Thymus (tissue), 14 donors: ENCODE measurements at places on chromosomes 11 and 22. TPM values are rescaled to one million over a fixed set of nuclear protein-coding genes. Genes with fewer than 3 reads are reported as not detected.
A peak's percentile ranks its signal among the peaks of the same experiment; 100 is the strongest.

GRCh38 chr11:95360377-95361075 is 129.5 kb upstream of the SESN3 start:
- no peak overlapping the region for H3K4me3 ChIP-seq
- no peaks in the 10 kb centered on the region for H3K27me3 ChIP-seq
- H3K4me1 ChIP-seq: no peaks in the 10 kb centered on the region

The HTR3B gene
- total RNA-seq: 0.09 TPM

The USP2 gene
- total RNA-seq: 0.19 TPM

DNA sequence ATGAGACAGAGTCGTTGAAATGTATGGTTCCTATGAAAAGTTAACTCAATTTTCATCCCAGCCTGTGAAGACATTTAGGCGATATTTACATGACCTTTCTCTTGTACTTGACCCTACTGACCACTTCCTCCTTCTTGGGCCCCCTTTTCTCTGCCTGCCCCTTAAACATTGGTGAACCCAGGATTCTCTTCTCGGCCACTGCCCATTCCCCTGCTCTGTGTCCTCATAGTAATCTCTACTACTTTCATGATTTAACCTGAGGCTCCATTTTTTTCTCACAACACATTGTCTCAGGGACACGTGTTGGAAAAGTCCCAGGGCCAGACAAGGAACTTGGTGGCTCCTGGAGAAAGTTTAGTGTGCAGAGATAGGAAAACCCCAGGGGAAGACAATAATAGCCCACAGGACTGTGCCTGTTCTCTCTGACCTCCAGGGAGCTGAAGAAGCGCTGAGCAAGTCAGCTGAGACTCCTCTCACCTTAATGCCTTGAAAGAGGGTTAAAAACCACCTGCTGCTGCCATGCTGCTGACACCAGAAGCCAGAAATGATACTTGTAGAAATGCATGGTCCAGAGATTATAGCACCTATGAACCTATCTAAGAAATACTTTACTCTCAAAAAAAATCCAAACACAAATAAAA is 42.5 kb upstream of the SPATA19 start:
- no peaks in the 10 kb centered on the region for H3K36me3 ChIP-seq
- H3K27me3 ChIP-seq: no peaks in the 10 kb centered on the region
- no peak overlapping the region for H3K4me3 ChIP-seq
- H3K4me1 ChIP-seq: no peaks in the 10 kb centered on the region
- DNase-seq: no peak

- H3K4me1 ChIP-seq: no peaks in the 10 kb centered on the region
- H3K4me3 ChIP-seq: no peak overlapping the region
- no peaks in the 10 kb centered on the region for H3K27me3 ChIP-seq
- no peak overlapping the region for H3K27ac ChIP-seq
Measured at GRCh38 chr11:119828819-119829218, 99.8 kb upstream of the NECTIN1 start.

GRCh38 chr22:42947211-42947990 is 67.5 kb downstream of the PACSIN2 start:
- no peaks in the 10 kb centered on the region for H3K27me3 ChIP-seq
- no peaks in the 10 kb centered on the region for H3K36me3 ChIP-seq
- H3K4me1 ChIP-seq: peaks cover 26% of the 10 kb centered on the region
- no peak for DNase-seq
- H3K4me3 ChIP-seq: no peak overlapping the region

The PLAAT5 gene
- 0.19 TPM for total RNA-seq

The CECR2 gene
- 0.42 TPM for total RNA-seq

DNA sequence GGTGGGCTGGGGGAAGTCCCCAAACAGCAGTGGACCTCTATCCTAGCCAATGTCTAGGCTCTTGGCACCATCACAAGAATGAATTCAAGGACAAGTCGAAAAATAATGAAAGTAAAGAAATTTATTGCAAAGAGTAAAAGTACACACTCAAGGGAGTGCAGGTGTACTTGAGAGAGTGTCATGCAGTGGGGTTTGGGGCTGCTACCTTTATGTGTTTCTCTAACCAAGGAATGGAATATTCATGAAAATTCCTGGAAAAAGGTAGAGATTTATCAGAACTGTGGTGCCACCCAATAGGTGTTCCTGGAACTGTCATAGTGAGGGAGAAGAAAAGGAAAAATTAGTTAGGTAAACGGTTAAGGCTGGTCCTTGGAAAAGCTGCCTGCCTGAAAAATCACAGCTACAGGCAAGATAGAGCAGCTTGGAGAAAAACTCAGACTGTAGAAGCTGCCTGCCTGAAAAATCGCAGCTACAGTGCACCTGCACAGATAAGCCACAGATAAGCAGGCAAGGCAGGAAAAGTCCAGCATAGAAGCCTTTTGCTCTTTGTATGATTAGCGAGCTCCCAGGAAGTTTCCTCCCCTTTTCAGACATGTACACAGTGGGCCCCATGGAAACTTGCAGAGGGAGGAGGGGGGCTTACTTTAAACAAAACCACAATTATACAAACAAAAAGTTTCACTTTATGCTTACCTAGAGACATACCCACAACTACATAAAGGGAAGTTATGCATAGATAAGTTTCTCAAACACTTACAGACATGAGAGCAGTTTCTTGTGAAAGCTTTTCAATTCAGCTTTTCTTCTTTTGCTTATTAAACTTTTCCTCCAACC is 71.4 kb upstream of the B3GNT6 start:
- DNase-seq: peak; percentile 63
- no peak overlapping the region for H3K4me3 ChIP-seq
